ENCODE measurements at places on chromosomes 13 and 19. TPM values are rescaled to one million over a fixed set of nuclear protein-coding genes. Genes with fewer than 3 reads are reported as not detected.

KLK10 gene
- not detected for total RNA-seq

ZNF491 gene
- 2.5 TPM for total RNA-seq

ZNF28 gene
- 18.8 TPM for total RNA-seq

PEAK3 gene
- 0.20 TPM for total RNA-seq

TEX29 gene
- total RNA-seq = not detected

S1PR5 gene
- total RNA-seq = 0.29 TPM

KLF1 gene
- total RNA-seq = not detected

CGB5 gene
- not detected for total RNA-seq

PCP2 gene
- total RNA-seq = not detected

DNA sequence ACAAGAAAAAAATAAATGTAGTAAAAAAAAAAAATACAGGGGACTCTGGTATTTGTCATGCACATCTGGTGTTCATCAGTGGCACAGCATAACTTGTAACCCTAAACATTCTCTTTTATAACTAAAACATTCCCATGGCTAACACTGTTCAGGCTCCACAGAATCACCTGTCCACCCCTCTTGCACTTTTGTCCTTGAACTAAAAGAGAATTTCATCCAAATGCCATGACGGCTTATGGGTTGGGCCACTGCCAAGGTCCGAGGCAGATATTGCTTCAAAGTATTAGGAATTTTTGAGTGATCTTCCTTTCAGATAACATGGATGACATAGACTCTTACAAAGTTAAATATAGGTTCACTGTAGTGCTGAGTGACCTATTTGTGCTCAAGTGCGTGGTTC lies 25.7 kb upstream of the SERP2 start:
- peak; percentile 29 for DNase-seq

GRCh38 chr13:45282994-45283393 lies 58.0 kb downstream of the TPT1 start:
- DNase-seq = no peak

GRCh38 chr13:98909016-98909415 lies 68.8 kb downstream of the DOCK9 start:
- DNase-seq = peak; percentile 49

DNA sequence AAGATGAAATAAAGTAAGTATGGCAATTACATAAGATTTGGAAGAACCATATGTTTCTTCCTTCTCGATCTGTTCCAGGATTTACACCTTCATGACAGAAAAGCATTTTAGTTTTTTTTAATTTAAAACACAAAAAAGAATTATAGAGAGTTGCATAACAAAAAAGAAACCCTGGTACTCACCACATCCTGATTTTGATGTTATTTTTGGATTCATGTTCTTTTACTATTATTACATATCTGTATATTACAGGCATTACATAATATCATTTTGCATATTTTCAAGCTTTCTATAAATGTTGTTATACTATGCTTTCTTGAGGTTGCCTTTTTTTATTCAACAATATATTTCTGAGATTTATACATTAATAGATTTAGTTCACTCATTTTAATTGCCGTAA lies 6.7 kb upstream of the KATNAL1 start:
- DNase-seq = no peak

DNA sequence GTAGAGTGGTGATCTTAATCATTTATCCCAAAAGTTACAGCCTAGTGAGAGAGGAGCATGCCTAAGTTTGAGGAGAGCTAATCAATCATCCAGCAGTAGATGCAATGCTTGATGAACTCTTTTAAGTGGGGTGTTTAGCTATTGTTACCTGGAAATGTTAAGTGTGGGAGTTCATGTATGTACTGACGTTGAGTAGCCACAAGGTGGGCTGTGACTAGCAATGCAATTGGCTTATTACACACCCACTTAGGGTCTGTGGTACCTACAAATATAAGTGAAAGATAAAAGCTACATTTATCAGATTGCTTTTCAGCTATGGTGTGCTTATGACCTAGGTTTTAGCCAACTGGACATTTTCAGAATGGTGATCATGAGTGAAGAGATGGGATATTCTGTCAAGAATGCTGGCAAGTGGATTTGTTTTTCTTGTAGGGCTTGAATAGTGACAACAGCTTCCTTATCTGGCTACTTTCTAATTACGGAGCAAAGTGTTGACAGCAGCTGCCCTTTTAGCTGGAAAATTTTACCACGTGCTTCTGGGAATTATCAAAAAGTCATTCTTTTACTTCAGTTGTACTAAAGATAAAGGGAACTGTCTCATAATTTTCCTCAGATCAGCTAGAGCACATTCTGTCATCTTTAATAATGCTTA lies 170.6 kb downstream of the POSTN start:
- no peak for DNase-seq

DNA sequence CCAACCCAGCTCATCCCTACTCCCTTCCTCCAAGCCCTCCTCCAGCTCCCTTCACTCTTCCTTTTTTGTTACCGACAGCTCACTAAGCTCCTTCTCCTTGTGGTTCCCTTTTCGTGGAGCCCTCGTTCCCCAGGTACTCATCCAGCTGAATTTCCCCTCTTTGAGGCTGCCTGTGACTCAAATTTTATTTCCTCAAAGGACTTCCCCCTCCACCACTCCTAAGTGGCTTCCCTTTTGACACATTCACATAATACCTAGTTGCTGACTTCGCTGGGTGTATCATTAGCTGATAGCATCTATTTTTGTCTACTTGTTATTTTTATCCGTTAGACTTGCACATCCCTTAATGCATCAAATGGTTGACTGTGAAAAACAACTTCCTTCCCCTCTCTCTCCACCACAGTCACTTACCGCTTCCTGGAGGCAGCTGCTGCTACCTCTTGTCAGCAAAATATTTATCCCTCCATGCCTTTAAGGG lies 14.5 kb downstream of the FFAR2 start:
- no peak for DNase-seq

DNA sequence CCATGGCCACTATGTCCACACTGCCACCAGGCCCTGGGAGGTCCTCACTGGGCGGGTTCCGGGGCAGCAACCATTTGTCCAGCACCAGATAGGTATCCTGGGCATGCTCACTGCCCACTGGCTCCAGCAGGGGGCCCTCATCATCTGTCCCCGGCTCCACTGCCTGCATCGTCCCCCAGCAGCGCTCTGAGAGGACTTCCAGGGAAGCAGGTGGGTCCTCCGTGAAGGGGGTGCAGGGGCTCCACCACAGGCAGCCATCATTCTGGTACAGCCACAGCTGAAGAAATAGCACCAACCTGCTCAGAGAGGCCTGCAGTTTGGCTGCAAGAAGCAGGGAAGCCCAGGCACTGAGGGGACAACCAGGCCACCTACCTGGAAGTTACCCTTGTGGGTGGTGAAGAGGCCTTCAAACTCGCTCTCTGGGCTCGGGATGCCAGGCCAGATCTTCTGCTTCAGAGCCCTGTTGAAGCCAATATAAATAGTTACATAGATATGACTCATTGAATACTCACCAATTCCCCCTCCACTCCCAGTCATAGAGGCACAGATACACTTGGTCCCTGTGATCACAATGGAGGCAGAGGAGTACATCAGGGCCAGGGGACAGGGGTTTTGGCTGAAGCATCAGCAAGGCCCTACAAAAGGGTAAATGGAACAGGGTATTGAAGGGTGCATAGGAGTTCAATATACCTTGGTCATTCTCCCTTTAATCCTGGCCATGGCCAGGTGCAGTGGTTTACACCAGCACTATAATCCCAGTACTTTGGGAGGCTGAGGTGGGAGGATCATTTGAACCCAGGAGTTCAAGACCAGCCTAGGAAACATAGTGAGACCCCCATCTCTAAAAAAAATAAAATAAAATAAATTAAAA lies 4.1 kb downstream of the SWSAP1 start:
- DNase-seq = peak; percentile 83

- no peak for DNase-seq
Observed at GRCh38 chr13:55517312-55517711, 1623.4 kb upstream of the PRR20A start.

GRCh38 chr19:17235300-17235970 lies 9.4 kb downstream of the OCEL1 start:
- peak; percentile 72 for DNase-seq

- no peak for DNase-seq
Observed at GRCh38 chr13:46531953-46532352, 21.0 kb upstream of the LRCH1 start.

- peak; percentile 47 for DNase-seq
Observed at GRCh38 chr19:40143612-40144011, 47.6 kb upstream of the MAP3K10 start.

DNA sequence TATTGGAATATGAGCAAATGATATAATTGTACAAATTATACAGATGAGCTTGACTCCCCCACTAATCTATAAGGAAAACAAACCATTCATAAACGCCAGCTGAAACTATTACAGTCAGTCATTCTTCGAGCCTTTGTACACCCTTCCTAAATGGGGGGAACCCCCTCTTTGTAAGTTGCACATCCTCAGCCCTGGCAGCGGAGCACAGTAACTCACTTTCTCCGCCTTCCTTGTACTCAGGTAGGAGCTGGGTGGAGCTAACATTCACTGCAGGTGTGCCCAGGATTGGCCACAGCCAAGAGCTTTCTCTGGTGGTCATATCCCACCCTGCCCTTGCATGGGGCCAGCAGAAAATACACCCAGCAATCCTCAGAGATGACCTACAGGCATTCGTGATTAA lies 28.6 kb downstream of the PIN1 start:
- no peak for DNase-seq

DNA sequence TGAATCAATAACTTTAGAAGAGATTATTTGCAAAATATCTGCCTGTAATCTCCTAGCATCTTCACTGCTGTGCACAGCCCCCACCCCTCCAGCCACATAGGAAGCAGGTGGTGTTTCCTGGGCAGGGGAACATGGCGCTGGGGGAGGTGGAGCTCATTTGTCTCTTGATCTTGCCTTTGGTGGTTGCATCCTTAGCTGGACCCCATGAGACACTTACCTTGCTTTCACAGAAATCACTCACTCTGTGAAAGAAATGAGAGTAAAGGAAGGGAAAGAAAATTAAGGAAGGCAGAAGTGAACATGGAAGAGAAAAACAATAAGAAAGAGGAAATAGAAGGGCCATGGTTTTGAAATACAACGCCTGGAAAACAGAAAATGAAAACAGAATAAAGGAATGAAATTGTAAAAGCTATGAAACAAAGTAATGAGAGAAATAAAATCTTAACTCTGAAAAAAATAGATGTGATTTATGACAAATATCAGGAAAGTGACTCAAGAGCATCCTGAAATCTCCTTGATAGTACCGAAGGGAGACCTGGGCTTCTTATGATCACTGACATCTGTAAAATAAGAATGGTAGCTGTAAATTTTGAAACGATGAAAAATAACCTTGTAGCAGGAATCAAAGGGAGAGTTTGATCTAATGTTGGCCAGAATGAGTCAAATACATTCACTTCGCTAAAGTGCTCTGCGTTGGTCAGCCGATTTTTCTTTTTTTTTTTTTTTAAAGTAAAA lies 17.2 kb upstream of the RNASEH2B start:
- DNase-seq = no peak

DNA sequence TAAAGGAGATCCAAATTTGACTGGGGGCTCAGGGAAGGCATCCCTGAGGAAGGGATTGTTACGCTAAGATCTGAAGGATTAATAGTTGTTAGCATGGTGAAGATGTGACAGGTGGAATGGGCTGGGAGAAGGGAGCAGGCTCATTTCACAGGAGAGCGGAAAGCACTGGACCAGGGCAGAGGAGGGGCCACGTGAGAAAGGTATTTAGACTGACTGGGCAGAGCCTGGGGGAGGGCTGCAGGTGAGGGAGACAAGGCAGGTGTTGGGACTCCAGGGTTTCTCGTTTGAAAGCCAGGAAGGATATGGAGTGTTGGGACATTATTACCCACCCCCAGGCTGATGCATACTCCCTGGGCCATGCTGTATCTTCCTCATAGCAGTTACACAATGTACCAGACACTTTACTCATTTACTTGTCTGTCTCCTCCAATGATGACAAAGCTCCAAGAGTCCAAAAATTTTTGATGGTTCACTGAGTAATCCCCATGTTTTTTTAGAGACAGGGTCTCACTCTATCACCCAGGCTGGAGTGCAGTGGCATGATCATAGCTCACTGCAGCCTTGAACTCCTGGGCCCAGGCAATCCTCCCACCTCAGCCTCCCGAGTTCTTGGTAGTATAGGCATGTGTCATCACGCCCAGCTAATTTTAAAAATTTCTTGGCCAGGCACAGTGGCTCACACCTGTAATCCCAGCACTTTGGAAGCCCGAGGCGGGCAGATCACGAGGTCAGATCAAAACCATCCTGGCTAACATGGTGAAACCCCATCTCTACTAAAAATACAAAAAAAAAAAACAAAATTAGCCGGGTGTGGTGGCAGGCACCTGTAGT lies 2.3 kb downstream of the TRAPPC6A start:
- no peak for DNase-seq

DNA sequence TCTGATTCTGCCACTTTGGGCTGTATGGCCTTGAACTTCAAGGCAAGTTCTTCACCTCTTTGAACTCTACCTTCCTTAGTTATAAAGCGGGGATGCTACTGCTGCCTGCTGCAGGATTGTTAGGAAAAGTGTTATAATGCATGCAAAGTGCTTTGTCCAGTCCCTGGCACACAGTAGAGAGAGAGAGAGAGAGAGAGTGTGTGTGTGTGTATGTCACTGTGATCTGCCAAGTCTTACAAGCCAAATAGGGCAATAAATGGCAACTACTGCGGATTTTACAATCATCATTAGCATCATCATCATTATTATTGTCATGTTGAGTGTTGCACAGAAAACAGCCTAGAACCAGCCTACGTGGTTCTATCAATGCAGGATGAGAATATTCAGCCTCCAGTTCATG lies 136.1 kb downstream of the ZDHHC20 start:
- no peak for DNase-seq

- DNase-seq = no peak
Observed at GRCh38 chr13:71087006-71087405, 780.0 kb downstream of the DACH1 start.

GRCh38 chr13:40145139-40145538 lies 489.7 kb downstream of the COG6 start:
- DNase-seq = no peak

GRCh38 chr13:49810567-49811526 lies 18.4 kb upstream of the KPNA3 start:
- no peak for DNase-seq

All from RPMI7951 (cell line).